Left renal pelvis (tissue), 4 donors: ENCODE measurements at places on chromosomes 2 and 18. TPM values are rescaled to one million over a fixed set of nuclear protein-coding genes. Genes with fewer than 3 reads are reported as not detected.

DNA sequence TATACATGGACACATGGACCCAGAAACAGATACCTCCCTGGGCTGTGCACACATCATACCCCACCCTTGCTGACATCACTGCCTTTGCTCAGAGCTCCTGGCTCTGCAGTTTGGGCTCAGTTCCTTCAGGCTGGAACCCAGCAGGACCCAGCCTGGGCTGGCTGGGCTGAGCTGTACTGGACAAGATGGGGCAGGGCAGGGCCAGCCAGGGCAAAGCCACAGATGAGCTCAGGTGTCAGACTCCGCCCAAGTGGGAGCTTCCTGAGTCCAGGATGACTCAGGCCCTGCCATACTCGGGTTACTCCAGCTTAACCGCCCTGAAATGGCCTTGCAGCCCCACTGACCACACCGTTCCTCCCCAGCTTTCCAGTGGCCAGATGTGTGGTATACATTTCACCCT lies 284.9 kb downstream of the OSR1 start:
- no peak for DNase-seq

DNA sequence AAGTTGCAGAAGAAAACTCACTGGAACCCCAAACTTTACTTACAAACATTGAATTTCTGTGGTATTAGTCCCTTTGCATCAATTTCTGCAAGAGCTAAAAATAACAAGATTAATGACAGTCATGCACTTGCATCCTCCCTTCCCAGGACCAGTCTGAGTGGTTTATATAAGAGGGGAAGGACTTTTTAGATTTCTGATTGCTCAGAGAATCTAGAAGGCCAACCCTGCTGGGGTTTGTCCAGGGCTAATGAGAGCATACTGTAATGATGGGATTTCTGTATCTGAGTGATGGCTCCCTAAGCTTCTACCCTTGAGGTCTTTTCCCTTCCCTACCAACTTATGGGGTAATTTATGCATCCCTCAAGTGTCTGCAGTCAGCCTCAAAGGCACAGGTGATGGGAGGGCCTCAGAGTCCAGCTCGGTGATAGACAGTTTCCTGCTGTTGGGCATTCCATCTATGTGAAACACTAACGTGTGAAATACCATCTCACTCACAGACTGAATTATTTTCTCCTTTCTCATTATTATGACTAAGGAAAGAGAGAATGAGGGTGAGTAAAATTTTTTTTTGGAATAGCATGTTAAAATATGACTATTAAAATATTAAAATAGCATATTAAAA lies 556.3 kb downstream of the RIT2 start:
- no peak for DNase-seq

DNA sequence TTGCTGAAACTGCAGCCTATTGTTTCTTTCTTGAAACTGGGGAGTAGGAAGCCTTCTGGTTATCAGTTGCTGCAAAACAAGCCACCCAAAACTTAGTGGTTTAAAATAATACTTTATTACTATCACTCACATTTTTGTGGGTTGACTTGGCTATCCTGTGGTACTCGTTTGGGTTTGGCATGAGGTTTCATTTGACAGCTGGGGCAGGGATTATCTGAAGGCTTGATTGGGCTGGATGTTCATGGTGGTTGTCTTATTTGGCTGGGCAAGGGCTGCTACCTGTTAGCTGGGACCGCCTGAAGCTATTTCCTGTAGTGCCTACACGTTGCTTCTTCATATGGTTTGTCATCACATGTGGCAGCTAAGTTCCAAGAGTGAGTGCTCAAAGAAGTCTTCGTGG lies 122.3 kb downstream of the PLCL1 start:
- no peak for DNase-seq

GRCh38 chr2:226424971-226425370 lies 374.6 kb downstream of the IRS1 start:
- DNase-seq: no peak

DNA sequence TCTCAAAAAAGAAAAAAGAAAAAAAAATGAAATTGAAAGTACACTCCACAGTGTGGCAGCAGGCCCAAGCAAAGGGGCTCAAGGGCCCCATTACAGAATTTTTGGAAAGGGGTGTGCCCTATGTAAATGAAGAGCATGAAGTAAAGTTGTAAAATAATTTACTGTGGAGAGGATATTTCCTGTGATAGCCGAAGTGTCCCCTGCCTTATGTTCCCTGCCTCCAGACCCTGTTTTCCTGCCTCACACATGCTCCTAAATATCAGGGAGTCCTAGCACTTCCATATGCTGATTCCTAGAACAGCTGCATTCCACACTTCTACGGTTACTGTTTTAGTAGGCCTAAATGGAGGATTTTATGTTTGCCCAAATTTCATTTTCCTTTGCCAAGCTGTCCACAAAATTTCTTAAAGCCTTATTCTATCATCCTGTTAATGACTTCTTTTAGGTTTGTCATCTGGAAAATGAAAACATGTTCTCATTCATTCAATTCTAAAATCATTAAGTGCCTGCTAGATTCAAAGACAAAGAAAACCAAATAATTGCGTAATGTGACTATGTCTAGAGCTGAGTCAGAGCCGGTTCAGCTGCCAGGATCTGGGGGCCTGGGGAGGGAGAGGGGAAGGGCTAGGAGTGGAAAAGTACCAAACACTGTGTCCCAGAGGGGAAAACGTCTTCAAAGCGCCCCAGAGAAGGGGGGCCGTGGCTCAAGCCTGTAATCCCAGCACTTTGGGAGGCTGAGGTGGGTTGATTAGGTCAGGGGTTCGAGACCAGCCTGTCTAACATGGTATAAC lies 25.9 kb upstream of the IMPA2 start:
- DNase-seq: no peak

DNA sequence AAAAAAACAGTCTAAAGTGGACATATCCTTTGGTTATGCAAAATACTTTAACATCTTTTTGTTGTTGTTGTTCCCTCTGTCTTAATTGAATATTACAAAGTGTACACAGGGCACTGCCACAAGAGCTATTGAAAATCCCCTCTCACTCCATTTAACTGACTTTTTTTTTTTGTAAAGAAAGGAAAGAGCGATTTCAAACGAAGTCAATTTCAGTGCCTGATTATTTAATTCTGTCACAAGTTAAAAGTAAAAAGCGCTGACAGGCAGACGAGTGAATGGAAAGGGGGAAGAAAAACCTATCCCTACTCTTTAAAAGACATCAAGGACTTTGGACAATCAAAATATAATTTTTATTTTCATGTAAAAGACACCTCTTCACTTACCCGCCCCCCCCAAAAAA lies 1.9 kb downstream of the FIGN start:
- no peak for DNase-seq

GRCh38 chr2:193428336-193428818 lies 1233.6 kb upstream of the TMEFF2 start:
- DNase-seq: no peak

- DNase-seq: peak; percentile 14
These were observed 854 bp downstream of the GPR155 start for GRCh38 chr2:174485788-174486562.

DNA sequence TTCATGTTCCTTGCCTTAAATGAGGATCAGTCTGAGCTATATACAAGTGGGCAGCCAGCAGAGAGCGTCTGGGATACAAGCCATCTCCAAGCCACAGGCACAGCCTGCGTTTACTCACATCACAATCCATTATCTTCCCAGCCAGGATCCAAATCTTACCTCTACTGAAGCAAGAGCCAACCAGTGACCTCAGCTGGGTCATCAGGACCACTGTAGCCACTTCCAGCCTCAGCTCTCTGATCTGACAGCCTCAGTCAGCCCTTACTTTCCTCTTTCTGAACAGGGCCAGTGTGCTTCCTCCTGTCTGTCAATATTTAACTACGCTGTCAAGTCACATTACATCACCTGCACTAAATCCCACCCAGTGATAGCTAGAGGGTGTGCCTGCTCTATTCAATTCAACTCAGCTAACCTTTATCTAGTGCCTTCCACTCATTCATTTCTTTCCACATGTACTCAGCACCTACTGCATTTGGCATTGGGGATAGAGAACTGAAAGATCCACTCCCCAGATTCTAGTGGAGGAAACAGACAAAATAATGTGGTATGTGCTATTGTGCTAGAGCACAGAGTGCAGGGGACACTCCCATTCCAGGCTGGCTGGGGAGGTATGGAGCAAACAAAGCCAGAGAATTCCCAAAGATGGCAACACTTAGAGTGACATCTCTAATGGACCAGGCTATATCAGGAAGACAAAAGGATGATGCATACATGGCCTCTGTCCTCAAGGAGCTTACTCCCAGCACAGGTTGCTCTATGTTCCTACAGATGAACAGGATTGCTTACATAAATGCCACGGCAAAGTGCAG lies 146.5 kb downstream of the NCKAP5 start:
- no peak for DNase-seq

- no peak for DNase-seq
These were observed 112.5 kb downstream of the SETBP1 start for GRCh38 chr18:44793194-44793593.

The SERPINB11 gene
- not detected for polyA plus RNA-seq

The PJVK gene
- polyA plus RNA-seq: 9.1 TPM

The HOXD13 gene
- polyA plus RNA-seq: 0.10 TPM

The CNGA3 gene
- not detected for polyA plus RNA-seq

The SLC9A4 gene
- polyA plus RNA-seq: 10.7 TPM
